Omental fat pad (tissue), 4 donors: ENCODE measurements at places on chromosomes 2 and 18. TPM values are rescaled to one million over a fixed set of nuclear protein-coding genes. Genes with fewer than 3 reads are reported as not detected.

The SERPINE2 gene
- total RNA-seq: 91.5 TPM

The CDCA7 gene
- not detected for total RNA-seq

DNA sequence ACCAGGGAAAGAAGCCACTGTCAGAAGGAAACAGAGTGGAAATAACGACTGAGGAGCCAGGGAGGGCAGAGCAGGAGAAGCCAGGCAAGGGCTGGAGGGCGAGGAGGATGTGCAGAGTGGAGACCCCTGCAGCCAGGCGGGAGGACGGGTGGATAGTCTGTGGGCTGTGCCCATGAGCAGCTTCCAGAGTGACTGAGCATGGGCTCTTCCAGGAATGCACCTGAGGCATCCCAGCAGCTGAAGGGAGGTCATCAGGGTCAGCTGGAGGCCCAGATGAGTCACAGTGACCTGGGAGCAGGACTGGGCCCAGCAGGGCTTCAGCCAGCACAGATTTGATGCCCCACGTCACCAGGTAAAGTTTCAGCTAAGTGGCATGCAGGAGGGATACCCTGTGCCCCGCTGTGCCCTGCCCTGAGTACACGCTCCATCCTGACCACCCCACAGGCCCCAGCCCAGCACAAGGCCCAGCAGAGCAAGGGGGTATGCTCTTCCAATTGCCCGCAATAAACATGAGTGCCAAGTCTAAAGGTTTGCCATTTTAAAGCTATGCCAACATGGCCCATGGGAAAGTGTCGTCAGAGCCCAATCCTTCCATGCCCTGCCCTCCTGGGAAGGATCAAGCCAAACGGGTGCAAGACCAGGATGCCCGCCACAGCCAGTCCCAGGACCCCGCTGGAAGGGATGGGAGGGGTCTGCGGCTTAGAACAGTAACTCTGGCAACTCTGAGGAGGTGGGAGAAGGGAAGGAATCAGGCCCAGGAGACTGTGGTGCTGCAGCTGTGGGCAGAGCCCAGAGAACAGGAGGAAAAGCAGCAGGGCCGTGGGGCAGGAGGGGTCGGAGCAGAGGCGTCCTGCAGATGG, 85.7 kb downstream of the SEPTIN10 start:
- DNase-seq: no peak

DNA sequence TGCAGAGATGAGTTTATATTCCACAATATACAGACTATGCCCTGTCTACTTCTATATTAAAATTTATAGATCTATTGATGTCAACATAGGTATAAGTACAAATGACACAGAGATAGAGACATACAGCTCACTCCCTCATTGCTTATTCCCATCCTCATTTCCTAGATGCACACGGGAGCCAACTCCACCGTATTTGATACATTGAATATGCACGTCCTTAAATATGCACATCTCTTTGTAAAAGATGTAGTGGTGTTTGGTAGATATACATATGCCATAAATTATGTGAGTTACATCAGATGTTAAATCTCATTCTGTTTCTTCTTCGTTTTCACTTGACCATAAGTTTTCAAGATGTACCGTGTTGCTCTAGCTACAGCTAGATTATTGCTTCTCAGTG, 179.2 kb upstream of the RAB6C start:
- DNase-seq: no peak

DNA sequence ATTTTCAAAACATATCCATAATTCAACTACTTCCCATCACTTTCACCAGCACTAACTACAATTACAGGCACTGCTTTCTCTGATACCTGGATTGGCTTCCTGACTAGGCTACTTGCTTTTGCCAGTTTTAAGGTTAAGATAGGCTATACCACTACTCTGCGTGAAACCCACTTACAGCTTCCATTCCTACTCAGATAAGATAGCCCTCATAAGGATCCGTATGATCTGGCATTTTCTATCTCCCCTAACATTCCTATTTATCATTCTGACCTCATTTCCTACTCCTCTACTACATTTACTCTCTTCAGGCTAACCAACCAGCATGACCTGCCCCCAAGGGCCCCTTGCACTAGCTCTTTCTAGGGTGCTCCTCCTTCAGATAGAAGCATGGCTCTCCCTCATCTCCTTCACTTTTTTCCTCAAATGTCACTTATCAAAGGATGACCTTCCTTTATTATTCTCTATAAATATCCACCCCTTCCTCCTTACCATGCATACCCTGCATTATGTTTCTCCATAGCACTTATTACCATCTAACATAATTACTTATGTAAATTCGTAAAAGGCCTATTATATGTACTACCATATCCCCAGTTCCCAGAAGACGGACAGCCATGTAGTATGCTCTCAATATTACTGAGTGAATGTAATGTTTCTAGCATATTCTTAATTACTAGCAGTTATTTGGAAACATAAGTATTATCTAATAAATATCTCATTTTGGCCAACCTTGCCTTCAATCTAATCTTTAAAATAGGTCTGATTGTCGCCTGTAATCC, 4.4 kb downstream of the TIA1 start:
- no peak for DNase-seq

- DNase-seq: no peak
These were observed 43.4 kb downstream of the STK39 start for GRCh38 chr2:168203762-168204693.

GRCh38 chr2:46458763-46459500, 20.4 kb upstream of the TMEM247 start:
- DNase-seq: no peak

DNA sequence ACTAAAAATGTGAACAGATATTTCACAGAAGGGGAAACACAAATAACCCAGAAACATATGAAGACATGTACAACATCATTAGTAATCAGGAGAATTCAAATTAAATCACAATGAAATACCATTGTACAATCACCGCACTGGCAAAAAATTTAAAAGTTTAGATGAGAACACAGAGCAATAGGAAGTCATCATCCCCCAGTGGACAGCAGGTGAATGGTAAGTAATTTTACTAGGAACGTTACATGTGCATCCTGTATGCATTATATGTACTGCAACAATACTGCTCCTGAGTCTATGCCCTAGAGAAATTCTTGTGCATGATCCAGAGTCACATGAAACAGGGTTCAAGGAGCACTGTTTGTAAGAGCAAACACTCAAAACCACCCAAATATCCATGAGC, 713.8 kb downstream of the NRXN1 start:
- no peak for DNase-seq

GRCh38 chr2:5173876-5174535, 518.2 kb upstream of the SOX11 start:
- DNase-seq: no peak
